ENCODE measurements at places on chromosomes 7 and 10. TPM values are rescaled to one million over a fixed set of nuclear protein-coding genes. Genes with fewer than 3 reads are reported as not detected.

LRRN3 gene
- total RNA-seq, result 7.4 TPM

TSPAN33 gene
- total RNA-seq, result 0.53 TPM

GPNMB gene
- total RNA-seq, result 214 TPM

GDF2 gene
- not detected for total RNA-seq

LIPN gene
- total RNA-seq, result not detected

Data from smooth muscle cell of the pulmonary artery (primary cell).